ENCODE measurements at places on chromosomes 2 and 18.

GRCh38 chr2:127653421-127654083 lies 7.6 kb downstream of the GPR17 start:
- no peak for DNase-seq

GRCh38 chr2:102139851-102140250 lies 2.7 kb upstream of the IL1R1 start:
- no peak for DNase-seq

DNA sequence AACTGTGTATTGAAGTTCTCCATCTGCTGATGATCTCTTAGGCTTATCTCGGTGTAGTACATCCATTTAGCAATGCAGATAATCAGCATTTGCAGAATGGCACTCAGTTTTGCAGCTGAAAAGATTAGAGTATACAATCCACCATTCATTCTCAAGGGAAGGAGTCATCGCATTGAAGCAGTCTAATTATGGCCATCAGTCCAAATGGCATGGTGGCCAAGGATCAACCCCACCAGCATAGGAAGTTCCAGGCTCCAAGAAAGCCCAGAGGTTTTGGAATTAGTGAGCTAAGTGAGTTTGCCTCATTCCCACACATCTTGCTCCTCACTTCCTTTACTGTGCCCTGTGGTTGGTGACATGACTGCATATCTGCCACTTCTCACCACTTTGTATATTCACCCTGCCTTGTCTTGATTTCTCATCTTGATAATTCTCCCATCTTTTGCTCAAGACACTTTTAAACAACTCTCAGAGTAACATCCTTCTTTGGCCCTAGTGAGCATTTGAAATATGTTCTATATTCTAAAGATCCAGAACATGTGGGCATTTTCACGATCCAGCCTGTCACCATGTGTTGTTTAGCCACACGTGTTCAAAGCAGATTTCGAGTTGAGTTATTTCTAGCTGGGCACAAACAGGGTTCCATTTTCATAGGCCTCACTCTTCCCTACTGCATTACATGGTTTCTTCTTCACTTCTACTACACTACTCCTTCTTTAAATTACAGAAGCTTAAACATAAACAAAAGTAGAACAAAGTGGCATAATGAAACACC lies 1119.8 kb downstream of the TSN start:
- DNase-seq, result no peak

- DNase-seq, result no peak
These were observed 22.1 kb upstream of the PXDN start for GRCh38 chr2:1766425-1766824.

- no peak for DNase-seq
These were observed 6.7 kb downstream of the CRIM1 start for GRCh38 chr2:36362291-36362690.
